Activated CD4-positive, alpha-beta T cell treated with anti-CD3 and anti-CD28 coated beads, Interleukin-2, amount 10 ng/mL, durations not matched to agents 7 days and 5 days (primary cell): ENCODE measurements at places on chromosomes 4 and X.

GRCh38 chr4:109319684-109320083 is 17.2 kb upstream of the COL25A1 start:
- H3K27ac ChIP-seq, result no peak overlapping the region
- peaks cover 3% of the 10 kb centered on the region for H3K27me3 ChIP-seq
- no peaks in the 10 kb centered on the region for H3K4me1 ChIP-seq
- H3K36me3 ChIP-seq, result no peaks in the 10 kb centered on the region
- no peak overlapping the region for H3K4me3 ChIP-seq
- no peak for DNase-seq

DNA sequence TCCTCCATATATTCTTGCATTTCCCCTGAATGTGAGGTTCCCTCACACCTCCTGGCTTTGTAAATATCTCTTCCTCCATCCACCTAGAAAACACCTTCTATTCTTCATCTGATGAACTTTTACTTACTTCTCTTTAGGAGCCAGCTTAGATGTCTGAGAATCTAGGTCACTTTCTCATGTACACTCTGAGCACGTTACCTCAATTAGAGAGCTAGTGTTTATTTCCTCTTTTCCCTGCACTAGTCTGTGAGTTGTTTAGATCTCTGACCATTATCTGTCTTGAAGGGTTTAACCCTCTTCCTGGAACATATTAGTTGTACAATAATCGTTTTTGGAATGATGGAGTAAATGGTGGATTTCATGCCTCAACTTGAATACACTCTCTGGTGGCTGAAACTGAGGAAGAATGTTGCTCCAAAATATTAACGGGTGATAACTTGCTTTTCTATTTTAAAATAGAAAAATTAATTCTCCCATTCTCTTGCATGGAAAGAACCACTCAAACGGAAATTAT is 8.5 kb upstream of the NEIL3 start:
- no peaks in the 10 kb centered on the region for H3K4me1 ChIP-seq
- H3K4me3 ChIP-seq, result no peak overlapping the region
- no peak overlapping the region for H3K27ac ChIP-seq

- no peak overlapping the region for H3K27ac ChIP-seq
- H3K36me3 ChIP-seq, result no peaks in the 10 kb centered on the region
- no peak overlapping the region for H3K4me3 ChIP-seq
- no peaks in the 10 kb centered on the region for H3K27me3 ChIP-seq
- peaks cover 19% of the 10 kb centered on the region for H3K4me1 ChIP-seq
Measured at GRCh38 chrX:41730081-41730480, 6.1 kb downstream of the GPR82 start.

GRCh38 chrX:56943264-56943663 is 52.1 kb downstream of the SPIN3 start:
- no peak for DNase-seq
- no peaks in the 10 kb centered on the region for H3K4me1 ChIP-seq
- H3K27ac ChIP-seq, result no peak overlapping the region
- no peaks in the 10 kb centered on the region for H3K27me3 ChIP-seq
- H3K4me3 ChIP-seq, result no peak overlapping the region
- H3K36me3 ChIP-seq, result no peaks in the 10 kb centered on the region

DNA sequence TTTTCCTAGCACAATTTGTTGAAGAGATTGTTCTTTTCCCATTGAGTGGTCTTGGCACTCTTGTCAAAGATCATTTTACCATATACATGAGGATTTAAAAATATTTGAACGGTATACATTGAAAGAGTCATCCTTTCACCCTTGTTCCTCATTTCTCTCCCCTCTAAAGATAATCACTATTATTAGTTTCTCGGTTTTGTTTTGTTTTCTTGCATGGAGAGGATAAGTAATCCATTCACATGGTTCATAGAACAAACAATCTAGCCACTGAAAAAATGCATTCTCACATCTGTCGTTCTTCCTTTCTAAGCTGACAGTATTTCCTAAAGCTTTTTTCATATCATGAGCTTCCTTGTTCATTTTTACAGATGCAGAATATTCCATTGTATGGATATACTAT is 39.2 kb upstream of the MSMO1 start:
- H3K4me3 ChIP-seq, result no peak overlapping the region
- H3K27ac ChIP-seq, result no peak overlapping the region
- H3K4me1 ChIP-seq, result peaks cover 42% of the 10 kb centered on the region

GRCh38 chr4:13865871-13866669 is 238.5 kb upstream of the BOD1L1 start:
- H3K36me3 ChIP-seq, result no peaks in the 10 kb centered on the region
- DNase-seq, result no peak
- no peak overlapping the region for H3K27ac ChIP-seq
- no peaks in the 10 kb centered on the region for H3K27me3 ChIP-seq
- H3K4me1 ChIP-seq, result no peaks in the 10 kb centered on the region
- no peak overlapping the region for H3K4me3 ChIP-seq

DNA sequence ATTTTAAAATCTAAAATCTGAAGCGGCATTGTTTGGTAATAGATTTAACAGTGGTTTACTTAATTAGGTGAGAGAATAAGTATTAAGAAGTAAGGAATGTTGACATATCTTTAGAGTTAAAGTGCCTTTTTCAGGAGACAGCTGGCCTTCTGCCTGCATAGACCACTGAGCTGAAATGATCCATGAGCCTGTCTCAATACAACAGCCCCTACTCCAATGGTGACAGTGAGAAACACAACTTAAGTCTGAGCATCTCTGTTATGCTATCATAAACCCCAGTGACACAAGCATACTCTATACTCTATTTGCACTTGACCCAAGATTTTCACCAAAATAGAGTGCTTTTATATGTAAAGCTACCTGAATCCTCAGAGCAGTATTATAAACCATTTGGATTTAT is 137.9 kb downstream of the GRIA2 start:
- H3K27ac ChIP-seq, result no peak overlapping the region
- no peak for DNase-seq
- no peaks in the 10 kb centered on the region for H3K27me3 ChIP-seq
- H3K4me3 ChIP-seq, result no peak overlapping the region

- no peak overlapping the region for H3K4me3 ChIP-seq
- no peak for DNase-seq
- H3K4me1 ChIP-seq, result peaks cover 22% of the 10 kb centered on the region
- H3K36me3 ChIP-seq, result no peaks in the 10 kb centered on the region
- H3K27ac ChIP-seq, result peak overlapping the region; percentile 72
- no peaks in the 10 kb centered on the region for H3K27me3 ChIP-seq
Measured at GRCh38 chrX:37824491-37825214, 22.7 kb downstream of the DYNLT3 start.

- H3K27me3 ChIP-seq, result no peaks in the 10 kb centered on the region
- H3K27ac ChIP-seq, result no peak overlapping the region
Measured at GRCh38 chr4:20127626-20128025, 124.1 kb upstream of the SLIT2 start.
